Small intestine (tissue), 16 donors: ENCODE measurements at places on chromosomes 1 and 21.

DNA sequence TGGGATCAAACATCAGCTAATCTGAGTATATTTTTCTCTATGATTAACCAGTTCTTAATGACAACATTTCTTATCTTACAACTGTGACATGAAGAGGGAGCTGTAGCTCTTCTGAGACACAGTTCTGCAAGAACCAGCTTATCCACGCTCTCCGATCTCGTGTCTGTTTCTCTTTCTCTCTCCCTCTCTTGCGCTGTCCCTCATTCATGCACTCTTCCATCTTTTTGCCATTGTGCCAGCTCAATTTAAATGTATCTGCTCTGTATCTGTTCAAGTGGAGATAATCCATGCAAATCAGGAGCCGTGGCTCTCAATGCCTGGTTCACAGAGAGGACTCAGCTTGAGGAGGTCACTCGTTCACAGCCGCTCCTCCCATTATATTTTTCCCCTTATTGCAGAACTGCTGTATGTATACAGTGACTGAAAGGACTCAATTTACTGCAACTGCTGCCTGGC is 494.7 kb upstream of the ADGRL2 start:
- DNase-seq, result peak; percentile 63

DNA sequence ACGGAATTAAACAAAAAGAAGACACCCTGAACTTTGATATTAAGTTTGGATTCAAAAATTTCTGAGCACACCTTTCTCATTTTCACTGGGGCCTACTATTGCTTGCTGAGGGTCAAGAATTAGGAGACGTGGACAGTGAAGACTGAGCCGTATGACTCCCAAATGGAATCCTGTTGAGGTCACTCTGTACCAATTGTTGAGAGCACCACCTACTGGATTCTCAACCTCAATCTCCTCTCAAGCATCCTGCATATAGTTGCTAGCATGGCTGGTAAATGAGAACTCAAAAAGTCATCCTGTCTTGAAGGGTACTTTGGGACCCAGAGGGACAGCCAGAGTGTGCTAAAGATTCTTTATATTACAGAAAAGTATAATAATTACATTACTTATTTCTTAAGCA is 20.2 kb upstream of the MTR start:
- no peak for DNase-seq

GRCh38 chr1:171904778-171905450 is 63.6 kb downstream of the DNM3 start:
- no peak for DNase-seq

DNA sequence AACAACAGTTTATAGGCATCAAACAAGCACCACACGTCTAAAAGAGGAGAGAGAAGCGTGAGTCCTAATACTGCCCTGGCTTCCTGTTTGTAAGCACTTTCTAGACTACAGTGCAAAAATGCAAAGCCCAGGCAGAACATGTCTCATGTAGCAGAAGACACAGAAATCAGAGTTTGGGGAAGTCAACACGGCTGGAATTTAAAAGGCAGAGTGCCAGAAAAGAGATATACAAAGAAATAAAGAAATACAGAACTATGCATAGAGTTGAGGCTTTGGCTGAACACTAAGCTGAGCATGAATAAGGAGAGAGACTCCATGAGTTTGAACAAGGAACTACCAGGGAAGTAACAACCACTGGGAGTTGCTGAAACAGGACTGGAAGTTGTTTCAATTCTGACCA is 566.6 kb upstream of the NR5A2 start:
- no peak for DNase-seq

DNA sequence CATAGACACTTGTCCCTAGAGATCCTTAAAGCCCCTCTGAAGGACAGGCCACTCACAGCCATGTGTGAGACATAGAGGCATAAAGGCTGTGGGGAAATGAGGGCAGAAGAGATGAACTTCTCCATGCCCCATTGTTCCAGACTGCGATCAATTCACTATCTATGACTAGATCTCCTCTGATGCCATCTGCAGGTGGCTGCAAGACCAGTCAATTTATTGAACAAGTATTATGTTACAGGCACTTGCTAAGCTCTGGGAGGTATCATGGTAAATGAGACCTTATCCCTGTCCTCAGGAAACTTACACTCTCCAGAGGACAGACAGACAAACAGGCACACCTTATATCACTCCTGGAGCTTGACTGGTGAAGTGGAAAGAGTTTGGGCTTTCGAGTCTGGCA is 22.9 kb downstream of the UBIAD1 start:
- DNase-seq, result no peak

DNA sequence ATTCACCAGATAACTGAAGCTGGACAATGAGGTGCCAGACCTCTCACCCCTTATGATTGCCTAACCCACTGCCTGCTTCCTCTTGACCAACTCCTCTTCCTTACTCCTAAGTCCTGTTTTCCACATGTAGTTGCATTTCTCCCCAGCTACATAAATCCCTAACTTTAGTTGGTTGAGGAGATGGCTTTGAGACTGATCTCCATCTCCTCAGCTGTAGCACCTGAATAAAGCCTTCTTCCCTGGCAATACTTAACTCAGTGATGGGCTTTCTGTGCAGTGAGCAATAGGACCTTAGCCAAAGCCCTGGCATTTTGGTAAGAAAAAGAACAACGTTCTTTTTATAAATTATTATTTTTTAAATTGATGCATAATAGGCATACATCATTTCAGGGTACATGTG is 691.1 kb downstream of the MATN1 start:
- no peak for DNase-seq
